ENCODE measurements at places on chromosomes 7 and 10. TPM values are rescaled to one million over a fixed set of nuclear protein-coding genes. Genes with fewer than 3 reads are reported as not detected.

DNA sequence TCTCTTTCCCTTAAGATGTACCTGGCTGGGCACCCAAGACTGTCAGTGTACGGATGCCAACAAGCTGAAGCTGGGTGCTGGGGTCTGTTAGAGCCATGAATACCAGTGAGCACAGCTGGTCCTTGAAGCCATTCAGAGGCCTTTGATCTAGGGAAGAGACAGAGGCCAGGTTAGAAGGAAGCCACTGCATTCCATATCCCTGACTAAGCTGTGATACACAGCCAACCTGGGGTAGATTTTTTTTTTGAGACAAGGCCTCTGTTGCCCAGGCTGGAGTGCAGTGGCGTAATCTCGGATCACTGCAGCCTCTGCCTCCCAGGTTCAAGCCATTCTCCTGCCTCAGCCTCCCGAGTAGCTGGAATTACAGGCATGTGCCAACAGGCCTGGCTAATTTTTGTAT lies 20.8 kb downstream of the ZDHHC16 start:
- H3K27me3 ChIP-seq: no peaks in the 10 kb centered on the region
- H3K27ac ChIP-seq: no peak overlapping the region
- no peaks in the 10 kb centered on the region for H3K4me1 ChIP-seq
- no peaks in the 10 kb centered on the region for H3K36me3 ChIP-seq
- H3K4me3 ChIP-seq: no peak overlapping the region

DNA sequence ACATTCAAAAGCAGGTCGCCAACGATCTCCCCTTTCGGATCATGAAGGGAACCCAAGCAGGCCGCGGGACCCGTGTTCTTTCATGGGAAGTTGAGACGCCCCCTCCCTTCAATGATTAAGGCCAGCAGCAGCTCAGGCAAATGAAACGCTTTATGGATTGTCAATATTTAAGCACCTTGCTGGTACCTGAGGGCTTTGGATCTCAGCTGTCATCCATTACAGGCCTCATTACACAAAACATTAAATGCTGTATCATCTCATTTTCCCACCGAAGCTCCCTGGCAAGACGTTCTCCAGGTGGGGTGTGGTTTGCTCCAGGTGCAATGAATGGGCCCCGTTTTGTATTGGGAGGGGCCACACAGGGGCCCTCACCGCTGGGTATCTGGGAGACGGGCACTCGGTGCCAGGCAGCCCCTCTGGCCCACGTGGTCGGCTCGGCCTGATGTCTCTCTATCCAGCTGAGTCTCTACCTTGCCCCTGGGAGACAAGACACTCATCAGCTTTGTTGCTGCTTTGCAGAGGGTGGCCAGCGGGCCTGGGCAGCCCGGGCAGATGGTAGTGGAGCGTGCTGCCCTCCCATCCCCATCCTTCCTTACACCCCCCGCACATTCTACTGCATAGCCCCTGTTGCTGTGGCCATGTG lies 456.1 kb upstream of the FOXK1 start:
- H3K27me3 ChIP-seq: no peaks in the 10 kb centered on the region
- no peak overlapping the region for H3K27ac ChIP-seq
- no peak for DNase-seq
- H3K4me1 ChIP-seq: no peaks in the 10 kb centered on the region

GRCh38 chr10:86969421-86970041 lies 1.2 kb downstream of the ADIRF start:
- no peak for DNase-seq

DNA sequence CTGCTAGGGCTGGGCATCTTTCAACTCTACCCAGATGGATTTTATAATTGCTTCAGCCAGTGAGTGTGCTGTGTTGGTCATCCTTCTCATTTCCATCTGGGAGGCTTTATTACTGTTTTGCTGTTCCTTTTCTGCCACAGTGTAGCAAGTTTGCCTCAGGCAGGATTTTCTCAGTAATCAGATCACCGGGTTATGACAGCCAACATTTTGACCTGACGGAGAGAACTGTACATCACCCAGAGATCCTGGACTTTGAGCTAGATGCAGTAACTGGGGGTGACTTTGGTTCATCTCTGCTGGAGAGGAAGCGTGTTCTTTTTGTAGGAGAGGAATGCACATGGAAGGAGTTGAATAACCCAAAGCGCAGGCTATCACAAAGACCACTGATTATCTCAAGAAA lies 111.8 kb upstream of the AGR3 start:
- H3K27ac ChIP-seq: no peak overlapping the region
- H3K4me1 ChIP-seq: no peaks in the 10 kb centered on the region
- no peak overlapping the region for H3K4me3 ChIP-seq
- no peaks in the 10 kb centered on the region for H3K36me3 ChIP-seq
- no peak for DNase-seq

DNA sequence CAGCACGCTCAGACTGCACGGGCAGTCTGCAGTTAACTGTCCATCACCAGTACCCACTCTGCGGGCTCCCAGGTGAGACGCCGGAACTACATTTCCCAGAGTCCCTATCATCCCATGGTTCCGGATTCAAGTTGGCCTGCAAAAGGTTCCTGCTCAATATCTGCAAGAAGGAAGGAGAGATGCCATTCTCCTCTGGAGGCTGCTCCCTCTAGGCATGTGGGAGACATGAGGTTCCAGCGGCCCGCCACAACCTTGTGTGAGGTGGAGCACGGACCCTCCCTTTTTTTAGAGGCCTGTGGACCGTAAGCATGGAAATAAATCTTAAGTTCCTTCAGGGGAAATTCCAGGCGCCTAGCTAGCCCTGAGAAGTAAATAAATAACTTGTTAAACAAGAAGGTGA lies 29.7 kb downstream of the NUP42 start:
- no peak overlapping the region for H3K27ac ChIP-seq
- H3K36me3 ChIP-seq: no peaks in the 10 kb centered on the region
- H3K4me1 ChIP-seq: no peaks in the 10 kb centered on the region
- H3K27me3 ChIP-seq: no peaks in the 10 kb centered on the region
- no peak for DNase-seq

DNA sequence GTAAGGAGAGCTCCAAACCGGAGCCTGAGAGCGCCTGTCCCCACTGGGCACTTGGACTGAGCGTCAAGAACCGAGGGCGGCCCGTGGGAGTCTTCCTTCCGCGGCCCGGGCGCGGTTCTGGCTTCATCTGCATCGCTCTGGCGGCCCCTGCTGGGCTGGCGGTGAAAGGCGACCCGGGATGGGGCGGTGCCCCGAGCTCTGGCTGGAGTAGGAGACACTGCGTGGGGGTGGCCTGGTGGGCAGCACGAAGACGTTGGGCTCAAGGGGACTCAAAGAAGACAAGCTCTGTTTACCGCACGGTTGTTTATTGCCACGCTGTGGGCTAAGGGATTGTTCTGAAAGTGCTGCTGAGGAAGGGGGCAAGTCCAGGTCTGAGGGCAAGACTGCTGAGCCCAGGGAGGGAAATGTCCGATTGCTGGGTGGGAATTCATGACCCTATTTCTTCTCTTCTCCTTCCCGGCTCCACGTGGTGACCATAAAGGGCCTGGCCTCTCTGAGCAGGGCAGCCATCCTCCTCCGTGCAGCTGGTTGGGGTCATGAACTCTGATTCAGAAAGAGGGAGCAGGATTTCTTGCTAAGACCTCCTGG lies 29.8 kb downstream of the PLAU start:
- H3K27me3 ChIP-seq: no peaks in the 10 kb centered on the region
- no peaks in the 10 kb centered on the region for H3K36me3 ChIP-seq
- H3K4me1 ChIP-seq: peaks cover 6% of the 10 kb centered on the region
- peak; percentile 82 for DNase-seq
- no peak overlapping the region for H3K4me3 ChIP-seq

CHRM2 gene
- total RNA-seq: not detected

Measured in adrenal gland (tissue), 19 donors.